ENCODE measurements at places on chromosomes 7 and 10.

DNA sequence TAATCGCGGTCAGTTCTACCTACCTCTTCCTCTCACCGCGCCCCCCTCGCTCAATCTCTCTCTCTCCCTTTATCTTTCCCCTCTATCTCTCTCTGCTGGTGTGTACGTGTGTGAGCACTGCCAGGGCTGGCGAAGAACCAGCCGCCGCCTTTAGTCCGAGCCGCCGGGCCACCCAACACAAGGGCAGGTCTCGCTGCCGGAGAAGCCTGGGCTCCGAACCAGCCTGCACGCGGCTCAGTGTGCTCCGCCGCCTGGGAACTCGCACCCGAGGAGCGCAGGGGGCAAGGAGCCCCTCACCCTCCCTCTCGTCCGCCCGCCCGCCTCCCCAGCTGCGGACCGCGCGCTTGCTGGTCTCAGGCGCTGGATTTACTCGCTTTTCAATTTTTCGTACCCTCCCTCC lies 1.7 kb downstream of the NXPH1 start:
- DNase-seq = no peak

GRCh38 chr7:81929386-81929785 lies 159.5 kb upstream of the HGF start:
- DNase-seq = no peak

- no peak for DNase-seq
Measured at GRCh38 chr10:43196131-43196980, 58.1 kb downstream of the CSGALNACT2 start.

DNA sequence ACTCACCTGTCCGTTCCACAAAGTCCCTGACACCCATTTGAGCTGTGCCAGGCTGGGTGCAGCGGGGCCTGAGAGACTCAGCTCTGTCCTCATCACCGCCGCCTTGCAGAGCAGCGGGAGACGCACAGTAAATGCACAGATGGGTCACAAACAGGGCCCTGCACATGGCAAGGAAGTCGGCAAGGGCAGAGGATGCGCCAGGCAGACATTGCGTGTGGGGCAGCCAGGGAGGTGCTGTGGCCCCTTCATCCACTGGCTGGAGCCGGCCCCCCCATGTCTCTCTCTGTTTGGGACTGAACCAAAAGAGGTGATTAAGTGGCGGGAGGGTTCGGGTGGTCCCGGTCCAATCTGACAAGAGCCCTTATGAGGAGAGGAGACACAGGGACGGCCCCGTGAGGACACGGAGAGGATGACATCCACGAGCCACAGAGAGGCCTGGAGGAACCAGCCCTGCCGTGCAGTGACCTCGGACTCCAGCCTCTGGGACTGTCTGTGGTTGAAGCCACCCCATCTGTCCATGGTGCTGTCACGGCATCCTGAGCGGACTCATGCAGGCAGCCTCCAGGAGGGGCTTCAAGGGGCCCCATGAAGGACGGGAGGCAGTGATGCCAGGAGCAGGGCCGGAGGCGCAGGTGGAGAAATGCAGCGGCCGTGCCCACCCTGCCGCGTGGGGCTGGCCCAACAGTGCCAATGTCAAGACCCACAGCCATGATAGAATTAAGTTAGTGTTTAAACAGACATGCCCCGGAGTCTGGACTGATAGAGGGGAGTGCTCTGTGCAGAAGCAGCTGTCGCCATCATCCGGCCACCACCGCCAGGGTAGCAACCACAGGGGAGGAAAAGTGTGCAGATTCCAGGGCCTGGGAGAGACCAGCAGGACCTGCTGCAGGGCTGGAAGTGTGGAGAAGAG lies 28.4 kb upstream of the FOXL3 start:
- no peak for DNase-seq

DNA sequence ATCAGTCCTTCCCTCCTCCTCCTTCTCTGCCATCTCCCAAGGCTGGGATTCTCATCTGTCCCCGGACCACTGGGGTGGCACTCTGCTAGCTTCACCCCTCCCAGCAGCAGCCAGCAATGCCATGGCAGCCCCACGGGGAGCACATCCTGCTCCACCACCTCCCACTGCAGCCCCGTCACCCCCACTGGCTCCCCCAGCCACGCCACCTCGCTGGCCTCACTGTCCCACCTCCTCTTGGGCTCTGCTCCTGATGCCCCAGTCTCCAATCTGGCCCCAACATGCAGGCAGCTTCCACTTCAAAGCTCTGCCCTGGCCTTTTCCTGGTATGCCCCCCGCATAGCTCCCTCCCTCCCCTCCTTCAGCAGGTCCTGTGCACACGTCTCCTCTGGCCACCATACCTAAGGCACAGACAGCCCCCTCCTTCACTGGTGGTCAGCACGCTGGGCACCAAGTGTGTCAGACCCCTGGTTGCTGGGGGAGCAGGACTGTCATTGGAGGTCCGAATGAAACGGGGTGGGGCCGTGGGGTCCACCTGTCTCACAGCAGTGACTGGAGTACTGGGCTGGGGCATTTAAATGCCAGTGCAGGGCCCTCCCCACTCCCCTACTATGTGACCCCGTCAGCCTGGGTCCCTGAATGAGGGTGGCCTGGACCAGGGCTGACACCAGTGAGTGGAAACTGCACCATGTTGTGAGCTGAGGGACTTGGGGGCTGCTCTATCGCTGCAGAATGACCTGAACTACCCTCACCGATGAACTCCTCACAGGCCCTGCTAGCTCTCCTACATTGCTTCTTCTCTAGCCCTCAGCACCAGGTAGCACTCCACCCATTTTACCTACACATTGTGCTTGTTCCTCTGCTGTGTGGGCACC lies 38.7 kb downstream of the RASGEF1A start:
- peak; percentile 0 for DNase-seq

DNA sequence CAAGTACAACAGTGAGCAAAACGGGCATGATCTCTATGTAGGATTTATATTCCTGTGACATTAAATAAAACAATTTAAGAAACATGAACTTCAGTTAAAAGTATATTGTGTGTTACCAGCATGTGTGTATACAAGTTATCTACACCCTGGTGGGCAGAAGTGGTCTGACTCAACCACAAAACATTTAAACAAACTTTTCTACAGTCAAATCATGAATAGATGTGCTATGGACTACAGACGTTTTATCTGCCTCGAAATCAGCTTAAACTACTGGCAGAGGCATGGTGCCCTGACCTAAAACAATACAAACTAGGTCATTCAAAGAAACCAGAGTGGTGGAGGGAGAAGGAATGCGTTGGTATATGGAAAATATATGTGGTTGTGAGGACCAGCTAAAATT lies 3.6 kb downstream of the ARL3 start:
- no peak for DNase-seq

DNA sequence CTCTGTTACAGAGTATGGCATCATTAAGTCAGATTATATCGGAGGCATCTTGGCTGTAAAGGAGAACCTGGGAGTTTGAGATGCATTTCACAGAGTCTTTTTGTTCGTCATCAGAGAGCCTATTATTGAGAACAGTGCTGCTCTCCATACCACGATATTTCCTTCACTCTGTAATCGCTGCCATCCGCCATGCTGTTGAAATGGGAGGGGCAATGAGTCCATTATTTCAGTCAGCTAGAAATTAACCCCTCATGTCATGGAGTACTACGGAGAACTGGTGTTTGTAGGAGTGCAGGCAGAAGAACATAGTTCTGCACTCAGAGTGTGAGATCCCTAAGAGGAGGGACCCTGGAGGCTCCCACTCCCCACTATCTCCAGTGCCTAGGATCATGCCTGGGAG lies 59.2 kb downstream of the SLC16A12 start:
- DNase-seq = no peak

DNA sequence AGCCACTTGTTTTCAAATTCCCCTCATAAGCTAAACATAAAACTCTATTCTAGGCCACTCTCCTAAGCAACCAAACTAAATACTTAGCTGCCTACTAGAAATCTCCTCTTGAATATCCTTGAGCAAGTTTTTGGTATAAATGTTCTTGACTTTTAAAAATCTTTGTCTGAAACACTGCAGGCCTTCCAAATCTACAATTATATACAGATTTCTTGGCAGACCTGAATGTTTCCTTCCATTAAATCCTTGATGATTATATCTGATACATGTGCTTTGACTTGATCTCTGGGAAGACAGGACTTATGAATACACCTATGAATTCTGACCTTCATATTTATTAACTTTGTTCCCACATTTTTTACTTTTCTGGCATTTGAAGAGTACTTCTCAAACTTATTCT lies 314.5 kb downstream of the CACNA2D1 start:
- DNase-seq = no peak

GRCh38 chr7:44891791-44892190 lies 6.5 kb upstream of the PURB start:
- no peak for DNase-seq

- DNase-seq = no peak
Measured at GRCh38 chr10:35770817-35771355, 128.8 kb upstream of the FZD8 start.

- DNase-seq = no peak
Measured at GRCh38 chr7:27147199-27148030, at the start of gene HOXA6. HOXA6 (minus strand) TSS chr7:27147774; CDS start chr7:27147749, 25 bp downstream.

- no peak for DNase-seq
Measured at GRCh38 chr10:121886997-121887622, 40.7 kb downstream of the ATE1 start.

GRCh38 chr7:37901236-37901827 lies 15.3 kb downstream of the SFRP4 start:
- no peak for DNase-seq

DNA sequence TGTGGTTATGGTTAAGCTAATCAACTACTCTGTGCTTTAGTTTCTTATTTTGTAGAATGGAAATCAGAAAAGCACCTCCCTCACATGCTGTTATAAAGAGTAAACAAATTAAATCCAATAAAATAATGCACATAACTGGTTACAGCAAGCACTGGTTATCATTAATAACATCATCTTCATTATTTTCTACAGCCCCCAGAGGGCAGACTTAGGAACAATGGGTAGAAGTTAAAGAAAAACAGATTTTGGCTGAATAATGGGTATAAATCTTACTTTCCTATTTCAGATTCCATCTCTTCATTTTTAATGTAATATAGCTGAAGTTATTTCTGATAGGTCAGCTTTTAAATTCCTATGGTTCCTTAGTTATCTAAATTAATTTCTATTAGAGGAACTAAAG lies 126.5 kb downstream of the DOCK4 start:
- DNase-seq = no peak

GRCh38 chr7:72080865-72081510 lies 331.1 kb downstream of the CALN1 start:
- DNase-seq = no peak

- DNase-seq = no peak
Measured at GRCh38 chr10:31152421-31153135, 120.9 kb upstream of the ZNF438 start.

GRCh38 chr7:20327055-20327454 lies 3.6 kb upstream of the ITGB8 start:
- DNase-seq = no peak

DNA sequence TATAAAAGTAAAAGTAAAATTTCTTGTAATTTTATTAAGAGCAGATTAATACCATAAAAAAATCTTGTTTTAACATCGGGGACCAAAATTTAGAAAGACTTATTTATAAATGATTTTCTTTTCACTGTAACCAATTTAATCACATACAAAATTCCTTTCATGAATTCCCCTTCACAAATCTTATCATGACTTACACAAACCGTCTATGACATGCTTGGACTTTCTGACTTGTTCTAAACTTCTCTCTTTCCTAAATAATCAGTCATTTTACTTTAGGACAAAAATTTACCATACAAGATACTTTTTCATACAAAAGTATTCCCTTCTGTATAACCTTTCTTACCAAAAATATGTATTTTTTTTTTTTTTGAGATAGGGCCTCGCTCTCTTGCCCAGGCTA lies 9.3 kb downstream of the CROT start:
- no peak for DNase-seq

DNA sequence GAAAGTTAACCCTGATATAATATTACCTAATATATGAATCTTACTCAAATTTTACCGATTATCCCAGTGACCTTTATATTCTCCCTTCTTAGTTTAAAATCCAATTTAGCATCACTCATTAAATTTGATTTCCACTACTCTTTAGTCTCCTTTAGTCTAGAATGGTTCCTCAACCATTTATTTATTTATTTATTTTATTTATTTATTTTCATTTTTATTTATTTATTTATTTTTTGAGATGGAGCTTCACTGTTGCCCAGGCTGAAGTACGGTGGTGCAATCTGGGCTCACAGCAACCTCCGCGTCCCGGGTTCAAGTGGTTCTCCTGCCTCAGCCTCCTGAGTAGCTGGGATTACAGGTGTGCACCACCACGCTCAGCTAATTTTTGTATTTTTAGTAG lies 92.8 kb downstream of the LCOR start:
- DNase-seq = no peak

- no peak for DNase-seq
Measured at GRCh38 chr7:56188823-56189346, 72.7 kb upstream of the NUPR2 start.

DNA sequence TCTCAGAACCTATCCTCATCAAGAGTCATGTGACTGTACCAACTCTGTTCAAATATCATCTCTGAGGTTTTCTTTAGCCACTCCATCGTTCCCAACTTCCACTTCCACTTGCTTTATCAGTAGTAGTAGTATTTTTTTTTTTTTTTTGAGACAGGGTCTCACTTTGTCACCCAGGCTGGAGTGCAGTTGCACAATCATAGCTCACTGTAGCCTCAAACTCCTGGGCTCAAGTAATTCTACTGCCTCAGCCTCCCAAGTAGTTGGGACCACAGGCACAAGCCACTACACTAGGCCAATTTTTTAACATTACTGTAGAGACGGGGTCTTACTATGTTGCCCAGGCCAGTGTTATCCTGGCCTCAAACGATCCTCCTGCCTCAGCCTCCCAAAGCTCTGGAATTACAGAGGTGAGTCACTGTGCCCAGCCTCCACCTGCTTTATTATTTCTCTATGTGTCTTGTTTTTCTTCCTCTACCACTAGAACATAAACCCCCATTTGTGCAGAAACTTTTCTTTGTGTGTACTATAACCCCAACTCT lies 5.9 kb downstream of the NCAPG2 start:
- no peak for DNase-seq

GRCh38 chr7:48168159-48168558 lies 3.1 kb upstream of the ABCA13 start:
- no peak for DNase-seq

GRCh38 chr10:86199041-86199440 lies 167.6 kb downstream of the GRID1 start:
- DNase-seq = no peak

DNA sequence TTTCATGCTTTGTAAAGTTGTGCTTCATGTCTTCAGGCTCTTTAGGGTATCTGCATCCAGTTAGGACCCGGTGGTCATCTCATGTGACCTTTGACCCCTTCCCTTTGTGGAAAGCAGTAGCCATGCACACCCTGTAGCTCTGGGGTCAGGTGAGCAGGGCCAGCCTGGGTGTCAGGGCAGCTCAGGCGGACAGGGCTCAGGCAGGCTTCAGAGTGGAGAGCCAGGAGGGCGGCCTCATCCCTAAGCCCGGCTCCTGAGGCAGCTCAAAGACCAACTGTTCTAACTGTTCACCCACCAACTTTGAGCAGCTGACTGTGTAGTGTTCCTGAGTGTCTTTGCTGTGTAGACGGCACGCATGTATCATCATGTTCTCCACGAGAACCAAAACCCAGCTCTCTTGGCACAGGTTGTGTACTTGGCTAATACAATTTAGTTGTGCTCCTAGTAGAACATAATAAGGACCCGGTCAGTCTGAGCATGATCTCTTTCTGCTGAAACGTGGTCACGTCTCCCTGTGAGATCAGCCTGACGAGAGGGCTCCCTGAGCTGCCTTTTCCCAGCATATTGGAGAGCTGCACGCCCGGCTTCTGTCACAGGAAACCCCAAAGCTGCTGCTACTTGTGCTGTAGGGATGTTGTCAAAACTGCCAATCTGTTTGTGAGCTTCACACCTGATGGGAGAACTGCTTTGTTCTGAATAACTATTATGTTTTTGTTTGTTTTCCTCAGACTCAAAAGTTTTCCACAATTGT lies 30.0 kb downstream of the EEPD1 start:
- DNase-seq = no peak

GRCh38 chr7:71131256-71132126 lies 453 bp upstream of the GALNT17 start:
- DNase-seq = no peak

All from thoracic aorta (tissue), 2 donors.